ENCODE measurements at places on chromosomes 7 and 10.
A peak's percentile ranks its signal among the peaks of the same experiment; 100 is the strongest.

GRCh38 chr7:68015122-68015977 lies 1018.7 kb downstream of the TYW1 start:
- no peak for DNase-seq

- DNase-seq, result no peak
Observed at GRCh38 chr7:113799896-113800295, 118.9 kb downstream of the PPP1R3A start.

GRCh38 chr10:126394948-126395347 lies 6.7 kb upstream of the ADAM12 start:
- no peak for DNase-seq

GRCh38 chr10:78578929-78579328 lies 489.8 kb upstream of the ZMIZ1 start:
- DNase-seq, result no peak

GRCh38 chr7:94324380-94325121 lies 70.1 kb upstream of the COL1A2 start:
- DNase-seq, result no peak

GRCh38 chr10:58796242-58796641 lies 283.6 kb downstream of the BICC1 start:
- peak; percentile 1 for DNase-seq

- no peak for DNase-seq
Observed at GRCh38 chr7:100477871-100478267, 1.1 kb downstream of the TSC22D4 start.

DNA sequence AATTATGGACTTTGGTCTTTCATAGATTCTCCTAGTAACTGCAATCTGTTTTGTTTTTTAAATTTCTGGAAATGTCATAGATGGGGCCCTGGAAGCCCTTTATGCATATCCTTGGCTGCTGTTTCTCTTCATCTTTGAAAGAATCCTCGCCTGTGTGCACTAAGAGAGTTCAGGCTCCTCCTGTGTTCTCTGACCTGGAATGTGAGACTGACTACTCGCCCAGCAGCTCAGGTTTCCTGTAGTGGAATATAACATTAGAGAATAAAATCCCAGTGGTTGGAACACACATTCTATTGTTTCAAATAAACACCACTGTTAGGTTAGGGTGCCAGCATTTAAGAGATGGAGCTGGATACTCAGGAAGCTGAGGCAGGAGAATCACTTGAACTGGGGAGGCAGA lies 56.3 kb downstream of the WDFY4 start:
- no peak for DNase-seq

GRCh38 chr10:133079836-133080682 lies 7.7 kb upstream of the ADGRA1 start:
- DNase-seq, result no peak

- no peak for DNase-seq
Observed at GRCh38 chr7:80686576-80686975, 48.1 kb downstream of the CD36 start.

- no peak for DNase-seq
Observed at GRCh38 chr7:135459951-135460567, 49.8 kb downstream of the CNOT4 start.

GRCh38 chr10:48594803-48595538 lies 9.9 kb downstream of the ARHGAP22 start:
- DNase-seq, result no peak

DNA sequence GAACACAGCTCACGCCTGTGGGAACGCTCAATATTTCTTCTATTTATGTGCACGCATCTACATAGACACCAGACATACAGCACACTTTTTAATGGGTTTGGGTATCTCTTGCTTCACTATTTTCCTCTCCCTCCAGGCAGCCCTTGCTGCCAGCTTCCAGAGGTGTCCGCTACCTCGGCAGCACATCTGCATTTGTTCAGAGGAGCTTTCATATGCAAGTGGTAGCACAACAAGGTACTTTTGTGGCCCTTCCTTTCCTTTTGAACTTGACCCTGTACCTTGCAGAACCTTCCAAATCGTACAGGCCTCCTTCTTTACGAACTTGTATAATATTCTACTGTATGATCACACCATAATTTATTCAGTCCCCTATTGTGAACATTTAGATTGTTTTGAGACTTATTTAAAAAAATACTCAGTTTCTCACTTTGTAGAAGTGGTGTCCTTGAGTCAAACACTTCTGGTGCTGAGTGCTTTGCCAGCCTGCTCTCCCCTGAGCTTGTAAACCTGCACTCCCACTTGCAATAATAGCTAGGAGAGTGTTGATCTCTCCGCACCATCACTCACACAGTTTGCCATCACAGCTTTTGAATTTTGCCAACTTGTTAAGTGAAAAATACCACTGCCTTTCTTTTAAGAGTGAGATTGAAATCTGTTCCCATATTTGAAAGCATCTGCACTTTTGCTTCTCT lies 106.0 kb upstream of the ZNF32 start:
- no peak for DNase-seq

DNA sequence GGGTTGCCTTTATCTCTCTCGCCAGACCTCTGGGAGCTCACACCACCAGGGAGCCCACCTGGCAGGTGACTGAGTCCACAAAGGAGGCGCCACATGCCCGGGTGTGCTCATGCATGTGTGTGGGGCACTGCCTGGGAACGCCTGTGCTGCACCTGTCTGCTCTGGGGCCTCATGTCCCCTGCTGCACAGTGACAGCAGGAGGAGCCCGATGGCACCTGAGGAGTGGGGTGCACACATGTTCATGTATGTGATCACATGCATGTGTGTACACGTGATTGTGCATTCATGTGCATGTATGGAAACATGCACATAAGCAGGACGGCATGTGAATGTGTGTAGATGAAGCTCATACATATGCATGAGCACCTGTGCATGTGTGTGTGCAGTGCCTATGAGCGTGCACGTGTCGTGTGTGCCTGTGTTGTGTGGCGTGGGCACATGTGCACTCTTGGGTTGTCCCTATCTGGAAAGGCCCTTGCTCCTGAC lies 22.0 kb downstream of the YKT6 start:
- DNase-seq, result no peak

DNA sequence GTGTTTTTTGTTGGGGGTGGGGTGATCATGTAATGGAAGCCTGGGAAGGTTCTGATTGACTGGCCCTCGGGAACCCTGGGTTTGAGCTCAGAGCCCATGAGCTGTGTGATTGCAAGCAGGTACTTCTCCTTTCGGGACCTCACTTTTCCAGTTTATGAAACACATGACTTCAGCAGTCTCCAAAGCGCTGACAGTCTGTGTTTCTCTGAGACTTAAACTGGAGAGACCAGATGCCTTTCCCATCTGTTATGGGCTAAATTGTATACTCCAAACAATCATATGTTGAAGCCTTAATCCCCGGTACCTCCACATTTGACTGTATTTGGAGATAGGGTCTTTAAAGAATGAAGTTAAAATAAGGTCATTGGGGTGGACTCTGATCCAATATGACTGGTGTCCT lies 493.6 kb downstream of the GALNT17 start:
- no peak for DNase-seq

GRCh38 chr10:120530699-120531098 lies 73.7 kb downstream of the PLPP4 start:
- no peak for DNase-seq

DNA sequence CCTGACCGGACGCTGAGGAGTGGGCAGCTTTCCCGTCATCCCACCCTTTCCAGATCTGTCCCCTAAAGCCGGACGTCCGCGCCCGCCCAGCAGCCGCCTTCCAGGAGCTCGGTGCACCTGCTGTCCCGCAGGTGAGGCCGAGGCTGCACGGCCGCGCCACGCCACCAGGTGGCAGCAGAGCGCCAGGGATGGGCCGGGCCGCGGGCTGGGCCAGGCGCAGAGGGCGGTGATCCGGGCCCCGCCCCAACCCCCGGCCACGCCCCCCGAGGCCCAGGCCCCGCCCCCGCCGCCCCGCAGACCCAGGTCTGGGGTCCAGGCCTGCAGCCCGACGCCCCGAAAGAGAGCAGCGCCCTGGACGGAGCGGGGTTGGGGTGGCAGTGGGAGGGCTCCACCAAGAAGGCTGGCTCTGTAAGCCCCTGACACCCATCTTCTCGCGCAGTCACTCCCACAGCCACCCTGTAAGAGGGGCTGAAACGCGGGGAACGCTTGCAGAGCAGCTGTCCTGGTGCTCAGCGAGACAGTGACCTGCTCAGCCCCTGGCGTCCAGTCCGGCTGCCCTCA lies 32.2 kb downstream of the FOXL3 start:
- peak; percentile 17 for DNase-seq

DNA sequence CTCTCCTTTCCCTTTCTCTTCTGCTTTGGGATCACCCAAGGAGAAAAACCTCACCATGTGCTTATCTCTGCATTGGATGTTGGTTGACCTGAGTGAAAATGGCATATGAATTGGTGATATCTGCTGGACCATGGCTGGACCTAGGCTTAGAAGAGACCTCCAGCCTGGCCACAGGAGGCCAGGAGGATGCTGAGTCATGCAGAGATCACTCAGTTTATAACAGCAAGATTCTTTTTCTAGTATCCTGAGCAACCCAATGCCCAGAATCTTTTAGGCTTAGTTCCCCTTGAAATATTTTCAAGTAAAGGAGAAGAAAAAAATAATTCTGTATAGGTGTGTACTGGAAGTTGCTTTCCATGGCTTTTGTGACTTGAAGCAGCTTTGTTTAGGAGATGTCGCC lies 236.3 kb downstream of the KLF6 start:
- DNase-seq, result no peak

DNA sequence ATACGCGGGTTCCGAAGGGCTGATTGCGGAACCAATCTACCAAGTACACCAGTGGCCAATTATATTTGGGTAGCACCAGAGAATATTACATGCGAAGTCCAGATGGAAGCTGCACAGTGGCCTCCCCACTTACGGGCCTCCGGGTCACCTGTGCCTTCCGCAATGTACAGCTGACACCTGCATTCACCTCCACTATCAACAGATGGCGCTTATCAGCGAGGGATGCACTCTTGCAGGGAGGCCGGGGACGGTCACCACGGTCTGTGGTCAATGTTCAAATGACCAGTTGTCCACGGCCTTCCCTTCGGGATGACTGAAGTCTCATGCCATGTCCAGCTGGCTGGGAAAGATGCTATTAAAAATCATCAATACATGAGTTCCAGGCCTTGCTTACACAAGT lies 47.6 kb downstream of the SLIT1 start:
- DNase-seq, result no peak

DNA sequence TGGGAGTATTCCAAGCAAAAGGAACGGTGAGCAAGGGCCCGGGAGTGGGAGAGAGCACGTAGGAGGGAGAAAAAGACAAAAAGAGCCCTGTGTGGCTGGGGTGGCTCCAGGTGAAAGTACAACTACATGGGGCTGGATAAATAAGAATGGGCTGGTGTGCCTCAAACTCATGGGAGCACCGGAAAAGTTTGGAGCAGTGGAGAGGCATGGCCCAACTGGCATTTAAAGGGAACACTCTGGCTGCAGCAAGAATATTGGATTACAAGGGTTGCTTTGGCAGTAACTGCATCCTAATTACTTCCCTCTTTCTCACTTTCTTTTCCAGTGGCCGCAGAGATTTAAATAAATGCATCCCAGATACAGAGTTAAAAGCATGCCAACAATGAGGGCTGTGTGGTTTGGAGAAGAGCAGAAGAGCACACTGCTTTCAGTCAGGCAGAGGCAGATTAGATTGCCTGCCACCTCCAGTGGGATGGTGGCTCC lies 39.1 kb upstream of the HERPUD2 start:
- no peak for DNase-seq

DNA sequence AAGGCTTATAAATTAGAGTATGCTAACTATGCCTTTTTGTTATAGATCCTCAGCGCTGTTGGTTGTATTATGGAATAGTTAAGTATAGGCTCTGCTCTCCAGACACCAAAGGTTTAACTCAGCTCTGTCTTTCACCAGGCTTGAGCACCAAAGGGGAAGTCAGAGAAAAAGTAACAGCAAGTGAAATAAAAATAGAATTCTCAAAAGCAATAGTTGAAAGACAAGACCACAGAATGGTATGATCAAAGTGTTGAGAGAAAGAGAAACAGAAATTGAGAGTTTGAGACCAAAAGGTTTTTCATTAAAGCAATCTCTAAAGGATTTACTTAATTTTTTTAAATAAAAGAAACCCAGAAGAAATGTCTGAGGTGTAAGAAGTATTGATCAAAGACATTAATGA lies 529.8 kb upstream of the C7orf33 start:
- no peak for DNase-seq

- DNase-seq, result no peak
Observed at GRCh38 chr7:139340808-139341057, 404 bp upstream of the FMC1 start.

DNA sequence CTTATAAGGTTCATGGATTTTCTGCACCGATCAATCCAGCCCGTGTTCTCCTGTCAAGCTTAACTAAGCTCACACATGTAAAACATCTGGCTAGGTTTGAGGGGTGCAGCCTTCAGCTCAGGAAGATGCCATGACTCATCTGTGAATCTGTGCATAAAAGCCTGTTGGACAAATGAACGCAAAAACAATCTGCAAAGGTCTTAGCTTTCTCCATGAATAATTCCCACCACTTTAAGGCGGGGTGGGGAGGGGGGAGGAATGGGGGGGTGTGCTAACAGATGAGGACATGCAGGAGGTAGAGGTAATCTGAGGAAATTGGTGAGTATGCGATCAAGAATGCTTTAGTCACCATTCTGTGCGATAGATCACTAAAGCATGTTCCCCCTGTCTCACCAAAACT lies 4.8 kb downstream of the DOCK4 start:
- DNase-seq, result no peak

DNA sequence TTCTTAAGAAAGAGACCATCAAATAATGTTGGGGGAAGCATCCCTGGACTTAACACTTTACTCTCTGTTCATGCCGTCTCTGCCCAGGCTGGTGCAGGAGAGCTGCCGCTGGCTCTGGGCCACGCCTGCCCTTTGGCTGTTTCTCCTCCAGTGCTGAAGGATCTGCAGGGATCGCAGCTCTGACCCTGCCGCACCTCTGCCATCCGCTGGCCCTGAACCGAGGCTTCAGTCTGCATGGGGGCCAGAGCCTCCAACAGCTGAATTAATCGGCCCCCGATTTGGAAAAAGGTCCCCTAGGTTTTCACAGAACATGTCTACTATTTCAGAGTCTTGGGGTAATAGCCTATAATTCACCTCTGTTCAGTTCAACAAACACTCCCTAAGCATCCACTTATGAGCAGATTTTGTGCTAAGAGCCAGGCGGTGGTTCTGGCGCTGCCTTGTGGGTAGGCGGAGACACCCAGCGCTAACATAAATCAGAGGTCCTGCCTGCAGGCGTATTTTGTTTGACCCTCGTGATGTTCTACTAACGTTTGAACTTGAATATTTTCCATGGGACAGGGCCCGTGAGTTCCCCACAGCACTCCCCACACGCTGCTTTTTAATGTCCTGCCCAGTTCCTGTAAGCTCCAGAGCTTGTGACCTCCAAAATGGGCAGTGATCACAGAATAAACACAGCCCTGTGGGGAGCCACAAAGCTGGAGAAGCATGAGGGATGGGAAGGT lies 99.0 kb downstream of the DYNC2I1 start:
- no peak for DNase-seq

GRCh38 chr10:77158666-77159065 lies 478.9 kb downstream of the KCNMA1 start:
- DNase-seq, result no peak

Data from amygdala (tissue), 56 donors.